ENCODE measurements at places on chromosomes 6 and 20.

DNA sequence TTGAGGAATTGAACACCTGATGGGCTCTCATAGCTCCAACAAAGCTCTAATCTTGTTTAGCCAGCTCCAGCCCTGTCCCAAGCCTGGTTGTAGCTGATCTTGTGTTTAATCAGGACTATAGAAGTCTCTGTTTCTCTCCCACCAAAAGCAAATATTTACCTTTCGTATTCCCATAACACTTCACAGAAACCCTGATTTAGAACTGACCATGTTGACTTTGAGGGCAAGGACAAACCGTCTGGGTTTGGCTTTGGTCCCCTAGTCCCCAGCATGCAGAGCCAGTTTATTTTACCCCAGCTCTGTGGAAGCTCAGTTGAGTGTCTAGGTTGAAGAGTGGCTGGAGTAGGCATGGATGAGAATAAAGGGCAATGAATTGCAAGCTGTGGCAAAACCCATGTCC lies 18.0 kb upstream of the SIM1 start:
- no peak for DNase-seq

- no peak for DNase-seq
Observed at GRCh38 chr6:12277386-12277785, 12.8 kb upstream of the EDN1 start.

GRCh38 chr6:22126910-22127309 lies 169.9 kb downstream of the PRL start:
- DNase-seq: no peak

GRCh38 chr6:15299430-15300131 lies 53.7 kb downstream of the JARID2 start:
- no peak for DNase-seq

- no peak for DNase-seq
Observed at GRCh38 chr6:156980515-156980914, 203.3 kb downstream of the ARID1B start.

DNA sequence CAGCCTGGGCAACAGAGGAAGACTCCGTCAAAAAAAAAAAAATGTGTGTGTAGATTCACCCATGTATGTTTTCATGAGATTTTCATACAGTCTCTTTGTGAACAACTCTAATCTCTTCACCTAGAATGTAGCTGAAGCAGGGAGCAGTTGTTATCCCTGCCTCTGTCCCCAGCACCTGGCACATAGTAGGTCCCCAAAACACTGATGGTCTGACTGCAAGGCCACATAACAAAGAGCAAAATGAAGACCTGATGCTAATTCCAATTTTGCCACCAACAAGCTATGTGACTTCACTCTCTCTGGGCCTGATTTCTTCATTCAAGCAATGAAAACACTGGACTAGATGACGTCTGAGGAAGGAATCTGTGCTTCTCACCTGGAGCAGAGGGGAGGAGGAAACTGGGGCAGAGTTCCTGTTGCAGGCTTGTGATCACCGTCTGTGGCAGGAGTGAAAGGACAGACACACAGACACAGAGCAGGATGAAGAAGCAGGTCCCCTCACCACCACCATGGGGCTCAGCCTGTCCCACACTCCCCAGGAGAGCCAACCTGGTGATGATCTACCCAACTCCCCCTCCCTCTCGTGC lies 4.6 kb downstream of the SLC44A4 start:
- no peak for DNase-seq

- no peak for DNase-seq
Observed at GRCh38 chr20:16167423-16168130, 405.7 kb downstream of the KIF16B start.

GRCh38 chr6:164273491-164273890 lies 859.0 kb downstream of the QKI start:
- no peak for DNase-seq

- DNase-seq: no peak
Observed at GRCh38 chr6:56986611-56987010, 31.7 kb downstream of the BEND6 start.

DNA sequence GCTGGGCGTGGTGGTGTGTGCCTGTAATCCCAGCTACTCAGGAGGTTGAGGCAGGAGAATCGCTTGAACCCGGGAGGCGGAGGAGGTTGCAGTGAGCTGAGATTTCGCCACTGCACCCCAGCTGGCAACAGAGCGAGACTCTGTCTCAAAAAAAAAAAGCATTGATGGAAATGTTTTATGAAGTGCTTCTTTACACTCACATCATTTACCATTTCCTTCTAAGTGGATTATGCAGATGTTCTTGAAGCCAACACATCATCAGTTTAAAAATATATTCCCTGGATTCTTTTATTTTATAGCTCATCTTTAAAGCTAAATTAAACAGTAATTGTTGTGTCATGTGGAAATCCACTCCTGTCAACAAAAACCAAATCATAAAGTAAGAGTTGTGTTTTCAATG lies 35.9 kb upstream of the HDDC2 start:
- no peak for DNase-seq

- no peak for DNase-seq
Observed at GRCh38 chr6:169452117-169452868, 198.6 kb upstream of the THBS2 start.

DNA sequence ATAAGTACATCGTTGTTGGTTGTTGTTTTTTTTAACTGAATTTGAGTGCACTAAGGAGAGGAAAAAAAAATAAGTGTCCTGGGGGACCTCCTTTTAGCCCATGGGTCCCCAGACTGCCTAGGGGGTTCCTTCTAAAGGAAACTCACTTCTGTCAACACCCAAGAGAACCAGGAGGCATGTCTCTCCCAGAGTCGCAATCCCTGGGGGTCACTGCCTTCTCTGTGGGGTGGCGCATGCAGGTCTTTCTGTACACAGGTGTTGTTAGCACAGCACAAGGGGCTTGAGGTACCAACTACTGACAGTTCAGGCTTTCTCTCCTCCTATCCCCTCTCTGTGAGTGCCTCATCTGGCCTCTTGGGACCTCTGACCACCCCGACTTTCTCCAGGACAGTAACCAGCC lies 7.3 kb upstream of the ARMC2 start:
- no peak for DNase-seq

DNA sequence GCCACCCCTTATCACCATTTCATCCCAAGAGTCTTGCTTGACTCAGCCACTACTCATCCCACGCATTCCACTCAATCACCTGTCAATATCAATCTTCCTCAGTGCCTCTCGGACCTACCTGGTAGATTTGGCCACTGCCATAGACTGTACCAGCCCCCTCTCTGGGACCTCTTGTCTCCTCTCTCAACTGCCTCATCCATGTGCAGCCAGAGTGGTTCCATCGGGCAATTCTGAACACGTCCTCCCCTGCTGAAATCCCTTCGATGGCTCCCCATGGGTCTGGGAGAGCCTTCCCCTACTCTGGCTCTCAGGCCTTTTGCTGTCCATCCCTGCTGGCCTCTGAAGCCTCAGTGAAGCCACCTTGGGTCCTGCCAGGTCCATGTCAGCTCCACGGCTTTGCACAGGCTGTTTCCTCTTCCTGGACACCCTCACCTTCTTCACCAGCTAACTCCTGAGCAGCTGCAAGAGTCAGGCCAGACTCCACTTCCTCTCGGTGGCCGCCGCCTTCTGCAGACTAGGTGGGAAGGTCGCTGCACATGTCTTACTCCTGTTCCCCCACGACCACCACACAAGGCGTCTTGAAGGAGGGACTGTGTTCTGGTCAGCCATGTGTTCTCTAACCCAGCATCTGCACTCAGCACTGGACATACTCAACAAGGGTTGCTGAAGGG lies 120.4 kb downstream of the TOX2 start:
- no peak for DNase-seq

DNA sequence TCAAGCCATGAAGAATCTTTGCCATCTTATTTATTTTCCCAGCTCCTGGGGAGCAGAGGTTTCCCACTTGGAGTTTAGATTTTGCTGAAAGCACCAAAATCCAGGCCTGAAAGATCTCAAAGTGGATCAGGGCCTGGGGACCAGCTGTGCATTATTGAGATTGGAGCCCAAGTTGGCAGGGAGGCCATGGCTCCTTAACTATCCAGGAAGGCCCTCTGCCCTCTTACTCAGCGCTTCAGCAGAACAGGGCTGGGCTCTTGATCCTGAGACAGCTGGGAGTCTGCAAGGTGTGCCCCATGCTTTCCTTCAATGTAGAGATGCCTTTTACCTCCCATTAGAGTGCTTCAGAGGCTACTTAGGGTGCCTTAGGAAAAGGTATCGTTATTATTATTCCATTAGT lies 24.6 kb downstream of the FOXO3 start:
- no peak for DNase-seq

DNA sequence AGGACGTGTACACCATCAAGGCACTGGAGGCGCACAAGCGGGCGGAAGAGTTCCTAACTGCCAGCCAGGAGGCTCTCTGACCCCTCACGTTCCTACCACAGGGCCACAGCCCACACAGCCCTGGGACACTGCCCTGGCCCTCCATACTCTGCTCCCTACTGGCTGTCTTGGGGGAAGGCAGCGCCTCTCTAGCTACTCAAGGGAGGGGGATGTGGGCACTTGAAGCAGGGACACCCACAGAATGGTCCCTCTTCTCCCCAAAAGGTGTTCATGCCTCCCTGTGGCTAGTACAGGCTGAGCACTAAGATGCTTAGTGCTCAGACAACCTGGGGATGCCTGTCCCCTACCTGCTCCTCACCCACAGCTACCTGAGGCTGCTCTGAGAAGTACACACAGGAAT lies 2.5 kb downstream of the MEA1 start:
- no peak for DNase-seq

DNA sequence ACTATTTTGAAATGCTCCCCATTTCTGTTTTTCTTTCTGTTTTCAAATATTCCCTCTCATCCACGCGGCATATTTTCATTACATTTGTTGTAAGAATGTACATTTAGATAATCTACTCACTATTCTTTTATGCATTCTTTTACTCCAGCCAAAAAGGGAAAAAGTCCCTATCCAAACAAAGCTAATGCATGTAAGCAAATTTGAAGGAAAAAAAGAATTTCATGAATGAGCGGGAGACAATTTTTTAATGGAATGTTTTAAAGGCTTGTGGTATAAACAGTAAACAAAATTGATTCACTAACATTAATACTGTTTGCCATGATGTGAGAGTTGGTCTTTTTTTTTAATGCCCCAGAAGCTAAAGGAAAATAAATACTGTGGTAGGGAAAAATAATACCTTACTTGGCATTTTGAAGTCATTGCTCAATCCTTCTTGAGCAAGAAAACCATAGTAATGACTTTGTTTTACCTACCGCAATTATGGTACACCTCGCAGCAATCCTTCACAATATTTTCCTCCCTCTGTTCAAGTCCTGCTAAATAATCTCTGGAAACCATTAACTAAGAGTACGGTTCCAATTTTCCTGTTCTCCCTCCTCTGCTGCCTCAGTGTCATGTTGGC lies 79.0 kb downstream of the BACH2 start:
- no peak for DNase-seq

- no peak for DNase-seq
Observed at GRCh38 chr20:47191956-47192355, 164.5 kb downstream of the ZMYND8 start.

DNA sequence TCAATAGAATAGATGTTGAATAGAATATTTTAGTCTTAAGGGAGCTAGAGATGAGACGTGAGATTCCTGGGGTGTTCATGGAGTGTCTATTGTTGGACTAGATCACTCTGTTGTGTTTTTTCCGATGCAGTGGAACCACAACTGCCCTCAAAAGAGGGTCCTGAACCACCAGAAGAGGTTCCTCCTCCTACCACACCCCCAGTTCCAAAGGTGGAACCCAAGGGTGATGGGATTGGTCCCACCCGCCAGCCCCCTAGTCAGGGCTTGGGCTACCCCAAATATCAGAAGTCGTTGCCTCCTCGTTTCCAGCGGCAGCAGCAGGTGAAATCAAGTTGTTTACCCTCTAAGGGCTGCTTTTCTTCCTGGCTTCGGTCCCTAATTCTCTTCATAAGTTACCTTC lies 8.5 kb downstream of the PRRC2A start:
- DNase-seq: no peak

DNA sequence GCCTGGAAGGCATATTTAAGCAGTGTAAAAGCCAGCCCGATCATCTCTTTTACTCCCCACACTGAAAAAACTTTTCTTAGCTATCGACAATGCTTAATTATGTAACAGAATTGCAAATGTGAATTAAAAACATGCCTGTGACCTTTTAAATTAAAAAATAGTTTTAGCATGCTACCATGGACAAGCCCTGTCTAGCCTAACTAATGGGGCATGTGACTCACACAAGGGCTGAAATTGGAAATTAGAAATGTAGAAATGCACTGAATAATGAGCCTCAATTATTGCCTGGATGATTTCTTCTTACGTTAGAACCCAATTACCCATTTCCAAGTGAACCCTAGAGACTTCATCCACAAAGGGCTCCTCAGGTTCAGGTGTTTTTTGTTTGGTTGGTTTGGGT lies 82.7 kb downstream of the SIM1 start:
- no peak for DNase-seq

GRCh38 chr6:62286470-62286843 lies 432 bp upstream of the KHDRBS2 start:
- DNase-seq: no peak
